Osteoblast (primary cell): ENCODE measurements at places on chromosomes 11 and 22. TPM values are rescaled to one million over a fixed set of nuclear protein-coding genes. Genes with fewer than 3 reads are reported as not detected.

OR5B21 gene
- not detected in 2 replicates for total RNA-seq

ANKK1 gene
- under 0.01 TPM in 1 of 2 replicates, not detected in the other for total RNA-seq

OR51M1 gene
- total RNA-seq = not detected in 2 replicates

RANBP1 gene
- 78.4 and 85.8 TPM in 2 replicates for total RNA-seq

MAP6 gene
- 0.72 and 1.5 TPM in 2 replicates for total RNA-seq

PVALB gene
- not detected in 2 replicates for total RNA-seq

FERMT3 gene
- total RNA-seq = 0.59 and 1.1 TPM in 2 replicates

TRIM29 gene
- under 0.01 and 0.36 TPM in 2 replicates for total RNA-seq

FGF4 gene
- not detected in 2 replicates for total RNA-seq

WEE1 gene
- total RNA-seq = 28.3 and 32.2 TPM in 2 replicates

GRCh38 chr22:39471381-39472141 is 14.7 kb downstream of the MGAT3 start:
- no peak for DNase-seq

- peak; percentile 11 for DNase-seq
These were observed 122.7 kb downstream of the EFCAB6 start for GRCh38 chr22:43689356-43689755.

DNA sequence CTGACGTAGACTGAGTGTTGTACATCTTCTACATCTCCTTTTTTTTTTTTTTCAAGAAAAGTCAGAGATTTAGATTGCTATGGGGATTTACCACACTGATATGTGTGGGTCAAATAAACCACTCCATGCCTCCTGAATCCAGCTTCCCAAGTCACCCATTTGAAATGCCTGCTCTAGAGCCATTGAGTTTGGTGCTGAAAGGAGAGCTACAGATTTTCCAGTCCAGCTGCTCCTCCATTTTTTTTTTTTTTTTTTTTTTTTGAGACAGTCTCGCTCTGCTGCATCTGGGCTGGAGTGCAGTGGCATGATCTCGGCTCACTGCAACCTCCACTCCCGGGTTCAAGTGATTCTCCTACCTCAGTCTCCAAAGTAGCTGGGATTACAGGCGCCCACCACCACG is 115.2 kb upstream of the TIMP3 start:
- no peak for DNase-seq

DNA sequence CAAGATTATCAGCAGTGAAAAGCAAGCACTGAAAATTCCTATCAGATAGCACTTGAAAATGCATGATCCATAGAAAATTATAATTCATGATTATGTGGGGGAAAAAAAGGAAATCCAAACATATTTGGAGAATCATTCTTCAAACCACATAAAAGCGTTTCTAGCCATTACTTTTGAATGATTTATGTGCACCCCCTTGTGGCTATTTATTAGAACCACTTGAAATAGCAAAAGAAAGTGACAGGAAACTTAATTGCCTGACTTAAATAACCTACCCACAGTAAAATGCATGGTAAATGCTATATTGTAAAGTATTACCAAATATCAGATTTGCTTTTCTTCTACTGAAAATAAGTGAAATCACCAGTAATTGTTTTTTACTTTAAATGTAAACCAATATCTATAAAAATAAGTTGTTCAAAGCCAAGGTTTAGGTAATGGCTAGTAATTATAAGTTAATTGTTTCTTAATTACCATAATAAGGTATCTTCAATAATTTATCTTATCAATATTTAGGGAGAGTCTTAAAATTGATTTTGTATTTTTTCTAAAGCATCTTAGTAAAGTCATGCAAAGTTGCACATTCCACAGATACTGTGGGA is 168.5 kb downstream of the ARHGAP42 start:
- DNase-seq = no peak

DNA sequence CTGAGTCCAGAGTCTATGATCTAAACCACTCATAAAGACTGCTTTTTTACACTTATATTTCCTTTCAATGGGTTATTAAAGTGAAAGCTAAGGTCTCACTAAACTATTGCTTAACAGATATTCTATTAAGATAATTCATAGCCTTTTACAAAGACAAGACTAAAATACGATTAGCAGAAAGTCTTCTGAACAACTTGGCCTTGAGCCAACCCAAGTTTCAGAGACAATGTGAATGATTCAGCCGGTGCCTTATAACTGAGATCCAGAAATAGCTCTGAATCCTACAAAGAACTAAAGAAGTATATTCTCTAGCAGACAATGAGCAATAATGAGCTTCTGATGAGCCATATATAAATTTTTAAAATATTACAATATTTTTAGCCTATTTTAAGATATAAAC is 41.5 kb upstream of the CARD18 start:
- DNase-seq = peak; percentile 14

- DNase-seq = peak; percentile 34
These were observed 22.8 kb downstream of the INCENP start for GRCh38 chr11:62146476-62147200.

GRCh38 chr22:32967386-32968101 is 90.6 kb downstream of the SYN3 start:
- no peak for DNase-seq

DNA sequence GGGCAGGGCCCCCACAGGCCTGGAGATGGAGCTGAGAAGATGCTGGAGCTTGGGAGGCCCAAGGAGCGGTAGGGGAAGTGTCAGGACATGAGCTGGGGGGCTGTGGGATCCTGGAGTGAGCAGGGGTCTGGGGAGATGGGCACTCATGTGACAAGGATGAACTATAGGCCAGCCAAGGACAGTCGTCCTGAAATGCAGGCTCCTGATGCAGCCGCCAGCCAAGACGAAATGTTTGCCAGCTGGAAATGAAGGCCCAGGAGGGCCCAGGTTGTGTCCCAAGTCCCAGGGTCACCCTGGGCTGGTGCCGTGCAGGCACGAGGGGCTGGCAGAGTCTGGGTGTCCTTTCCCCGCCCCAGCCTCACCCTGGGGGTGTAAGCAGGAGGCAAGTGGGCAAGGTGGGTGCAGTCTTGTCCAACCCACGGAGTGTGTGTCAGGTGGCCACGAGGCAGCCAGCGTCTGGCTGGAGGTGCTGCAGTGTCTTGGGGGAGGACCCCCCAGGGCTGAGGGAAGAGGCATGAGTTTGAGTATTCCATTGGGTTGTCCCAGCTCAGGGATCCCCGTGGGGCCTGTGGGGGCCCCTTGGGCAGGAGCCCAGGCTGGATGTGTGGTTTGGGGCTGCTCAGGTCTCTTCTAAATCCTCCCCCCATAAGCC is 21.4 kb downstream of the MRGPRG start:
- DNase-seq = peak; percentile 60

- peak; percentile 84 for DNase-seq
These were observed 723 bp downstream of the HSCB start for GRCh38 chr22:28742562-28742962.

DNA sequence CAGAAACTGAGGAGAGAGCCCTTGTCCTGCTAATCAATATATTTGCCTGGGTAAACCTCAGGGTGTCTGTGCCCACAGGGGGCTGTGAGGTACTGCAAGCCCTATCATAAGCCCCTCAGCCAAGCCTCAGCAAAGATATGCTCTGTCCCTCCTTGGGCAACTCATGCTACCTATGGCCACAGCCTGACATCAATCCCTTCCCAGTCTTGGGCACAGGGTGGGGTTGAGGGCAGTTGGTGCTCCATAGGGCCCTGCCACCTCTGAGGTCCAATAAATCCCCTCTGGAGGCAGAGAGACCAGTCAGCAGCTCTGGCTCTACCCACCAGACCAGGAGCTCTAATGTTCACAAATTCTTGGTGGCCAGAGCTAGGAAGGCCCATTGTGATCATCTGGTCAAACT is 23.8 kb downstream of the TPBGL start:
- DNase-seq = peak; percentile 54

- DNase-seq = no peak
These were observed 14.6 kb downstream of the ELFN2 start for GRCh38 chr22:37412495-37413250.

GRCh38 chr11:45109400-45109799 is 37.0 kb upstream of the PRDM11 start:
- DNase-seq = no peak

DNA sequence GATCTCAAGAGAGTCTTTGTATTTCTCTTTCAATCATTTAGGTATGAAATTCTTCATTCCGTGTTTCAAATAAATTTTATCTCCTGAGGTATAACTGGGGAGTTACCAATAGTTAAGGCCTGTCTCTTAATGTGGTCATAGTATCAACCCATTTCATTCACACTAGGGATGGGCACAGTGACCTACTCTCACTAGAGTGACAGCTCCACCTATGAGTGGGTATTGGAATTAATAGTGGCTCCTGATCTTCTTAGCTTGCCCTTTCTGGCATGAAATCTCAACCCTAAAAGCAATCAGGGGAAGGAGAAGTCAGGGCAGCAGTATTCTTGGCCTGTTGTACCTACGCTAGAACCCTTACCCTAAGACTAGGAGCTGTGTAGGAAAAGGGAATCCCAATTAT is 507.7 kb downstream of the FAM181B start:
- DNase-seq = no peak
